T-cell (primary cell): ENCODE measurements at places on chromosomes 11 and 22.
A peak's percentile ranks its signal among the peaks of the same experiment; 100 is the strongest.

DNA sequence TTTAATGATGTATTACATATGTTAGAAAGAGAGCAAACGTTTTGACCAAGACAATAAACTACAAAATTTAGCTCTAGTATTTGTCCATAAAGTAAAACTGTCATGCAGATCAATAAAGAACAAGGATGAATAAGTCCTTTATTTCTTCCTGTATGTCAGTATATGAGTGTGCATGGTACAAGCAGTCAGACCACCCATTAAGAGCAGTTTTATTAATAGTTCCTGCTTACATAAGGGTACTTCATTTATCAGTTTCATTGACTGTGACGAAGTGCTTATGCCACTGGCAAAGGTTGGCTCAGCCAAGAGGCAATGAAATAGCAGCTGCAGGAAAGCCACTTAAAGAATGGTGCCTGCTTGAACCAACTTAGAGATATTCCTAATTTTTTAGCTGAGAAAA lies 913.0 kb upstream of the CNTN5 start:
- H3K4me1 ChIP-seq = no peaks in the 10 kb centered on the region
- H3K36me3 ChIP-seq = no peaks in the 10 kb centered on the region
- no peaks in the 10 kb centered on the region for H3K27me3 ChIP-seq
- H3K27ac ChIP-seq = no peak overlapping the region
- H3K4me3 ChIP-seq = no peak overlapping the region
- no peak for DNase-seq

GRCh38 chr22:32809786-32810554 lies 8.5 kb downstream of the TIMP3 start:
- no peak for DNase-seq
- no peaks in the 10 kb centered on the region for H3K4me1 ChIP-seq
- H3K36me3 ChIP-seq = no peaks in the 10 kb centered on the region
- H3K4me3 ChIP-seq = no peak overlapping the region
- no peaks in the 10 kb centered on the region for H3K27me3 ChIP-seq

DNA sequence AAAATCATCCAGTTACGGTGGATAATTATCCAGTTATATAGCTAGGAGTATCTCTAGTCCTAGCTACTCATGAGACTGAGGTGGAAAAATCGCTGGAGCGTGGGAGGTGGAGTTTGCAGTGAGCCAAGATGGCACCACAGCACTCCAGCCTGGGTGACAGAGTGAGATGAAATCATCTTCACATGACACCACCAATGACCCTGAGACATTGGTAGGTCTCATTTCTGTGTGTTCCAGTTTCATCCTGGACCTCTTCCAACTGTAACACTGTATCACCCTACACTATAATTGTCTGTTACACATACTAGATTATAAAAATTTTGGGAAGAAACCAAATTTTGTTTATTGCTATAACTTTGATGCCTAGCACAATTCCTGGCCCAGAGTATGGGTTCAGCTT lies 446.8 kb downstream of the TMEM135 start:
- H3K27me3 ChIP-seq = no peaks in the 10 kb centered on the region
- DNase-seq = no peak
- no peak overlapping the region for H3K27ac ChIP-seq
- no peaks in the 10 kb centered on the region for H3K36me3 ChIP-seq
- no peaks in the 10 kb centered on the region for H3K4me1 ChIP-seq
- no peak overlapping the region for H3K4me3 ChIP-seq

GRCh38 chr22:46937185-46937584 lies 174.7 kb downstream of the TBC1D22A start:
- no peak overlapping the region for H3K27ac ChIP-seq
- H3K27me3 ChIP-seq = no peaks in the 10 kb centered on the region
- DNase-seq = no peak
- H3K4me3 ChIP-seq = no peak overlapping the region

GRCh38 chr11:85589373-85589772 lies 37.8 kb downstream of the DLG2 start:
- H3K27me3 ChIP-seq = peaks cover 12% of the 10 kb centered on the region
- H3K27ac ChIP-seq = no peak overlapping the region
- H3K4me3 ChIP-seq = no peak overlapping the region
- H3K36me3 ChIP-seq = no peaks in the 10 kb centered on the region

DNA sequence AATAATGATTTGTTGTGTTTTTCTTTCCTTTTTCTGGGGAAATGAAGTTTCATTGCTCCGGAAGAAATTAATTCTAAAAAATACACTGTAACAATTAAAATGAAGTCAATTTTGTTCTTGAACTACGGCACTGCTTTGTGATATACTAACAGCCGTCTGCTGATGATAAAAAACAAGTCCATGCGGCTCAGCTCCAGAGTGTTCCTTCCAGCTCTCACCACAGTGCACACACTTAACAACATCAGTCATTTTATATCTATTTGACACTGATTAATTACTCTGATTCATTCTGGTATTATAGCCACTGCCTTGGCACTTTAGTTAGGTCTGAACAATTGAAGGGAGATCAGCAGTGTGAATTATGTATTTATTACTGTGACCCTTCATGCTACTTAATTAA lies 97.4 kb upstream of the SLC6A5 start:
- H3K4me1 ChIP-seq = no peaks in the 10 kb centered on the region
- H3K4me3 ChIP-seq = no peak overlapping the region
- no peak overlapping the region for H3K27ac ChIP-seq
- no peaks in the 10 kb centered on the region for H3K27me3 ChIP-seq
- DNase-seq = no peak
- H3K36me3 ChIP-seq = no peaks in the 10 kb centered on the region

GRCh38 chr11:102680945-102681344 lies 24.6 kb downstream of the MMP27 start:
- no peak overlapping the region for H3K4me3 ChIP-seq
- DNase-seq = no peak
- H3K36me3 ChIP-seq = no peaks in the 10 kb centered on the region

- H3K4me3 ChIP-seq = no peak overlapping the region
- no peaks in the 10 kb centered on the region for H3K27me3 ChIP-seq
- no peaks in the 10 kb centered on the region for H3K4me1 ChIP-seq
Measured at GRCh38 chr11:78304201-78304600, 113.4 kb downstream of the GAB2 start.

DNA sequence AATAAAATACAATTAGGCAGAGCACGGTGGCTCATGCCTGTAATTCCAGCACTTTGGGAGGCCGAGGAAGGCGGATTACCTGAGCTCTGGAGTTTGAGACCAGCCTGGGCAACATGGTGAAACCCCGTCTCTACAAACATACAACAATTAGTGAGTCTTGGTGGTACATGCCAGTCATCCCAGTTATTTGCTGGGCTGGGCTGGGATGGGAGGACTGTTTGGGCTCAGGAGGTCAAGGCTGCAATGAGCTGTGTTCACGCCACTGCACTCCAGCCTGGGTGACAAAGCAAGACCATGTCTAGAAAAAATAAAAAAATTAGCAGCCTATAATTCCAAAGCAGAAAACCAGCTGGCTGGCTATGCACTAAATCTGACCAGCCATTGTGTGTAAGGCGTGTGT lies 35.1 kb downstream of the APOL3 start:
- H3K4me3 ChIP-seq = no peak overlapping the region
- no peak overlapping the region for H3K27ac ChIP-seq
- no peaks in the 10 kb centered on the region for H3K36me3 ChIP-seq
- peaks cover 13% of the 10 kb centered on the region for H3K4me1 ChIP-seq

DNA sequence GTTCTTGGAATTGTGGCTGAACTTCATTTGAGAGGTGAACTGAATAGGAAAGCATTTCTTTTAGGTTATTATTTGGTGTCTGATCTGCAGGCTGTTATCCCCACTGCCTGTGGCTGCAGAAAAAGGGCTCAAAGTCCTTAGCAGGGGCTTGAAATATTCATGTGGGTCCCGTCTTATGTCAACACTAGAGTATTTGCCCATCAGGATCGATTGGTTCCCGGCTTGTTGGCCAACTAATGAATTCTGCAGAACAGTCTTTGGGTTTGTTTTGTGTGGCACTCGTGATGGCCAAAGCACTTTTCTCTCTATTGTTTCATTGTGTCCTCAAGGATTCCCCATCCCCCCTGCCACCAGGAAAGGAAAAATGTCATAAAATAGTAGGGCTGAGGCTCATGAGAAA lies 211.9 kb downstream of the MYO18B start:
- H3K4me3 ChIP-seq = no peak overlapping the region
- no peaks in the 10 kb centered on the region for H3K36me3 ChIP-seq
- H3K27me3 ChIP-seq = no peaks in the 10 kb centered on the region
- no peak for DNase-seq
- no peak overlapping the region for H3K27ac ChIP-seq

DNA sequence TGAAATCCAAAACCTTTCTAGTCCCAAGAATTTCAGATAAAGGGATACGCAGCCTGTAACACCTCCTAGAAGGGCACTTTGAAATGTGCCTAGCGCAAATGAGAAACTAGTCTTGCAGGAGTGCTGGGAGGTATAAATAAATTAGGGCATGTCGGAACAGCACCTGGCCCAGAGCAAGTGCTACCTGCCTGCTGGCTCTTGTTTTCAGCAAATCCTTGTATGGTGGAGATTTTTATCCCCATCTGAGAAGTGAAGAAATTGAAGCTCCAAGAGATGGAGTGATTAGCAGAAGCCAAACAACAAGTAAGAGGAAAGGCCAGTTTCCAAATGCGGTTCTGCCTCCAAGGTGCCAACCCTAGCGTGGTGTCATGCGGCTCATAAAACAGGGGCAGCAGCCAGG lies 36.7 kb upstream of the TFIP11 start:
- no peaks in the 10 kb centered on the region for H3K4me1 ChIP-seq
- no peak overlapping the region for H3K4me3 ChIP-seq
- DNase-seq = no peak
- no peaks in the 10 kb centered on the region for H3K27me3 ChIP-seq
- no peak overlapping the region for H3K27ac ChIP-seq

DNA sequence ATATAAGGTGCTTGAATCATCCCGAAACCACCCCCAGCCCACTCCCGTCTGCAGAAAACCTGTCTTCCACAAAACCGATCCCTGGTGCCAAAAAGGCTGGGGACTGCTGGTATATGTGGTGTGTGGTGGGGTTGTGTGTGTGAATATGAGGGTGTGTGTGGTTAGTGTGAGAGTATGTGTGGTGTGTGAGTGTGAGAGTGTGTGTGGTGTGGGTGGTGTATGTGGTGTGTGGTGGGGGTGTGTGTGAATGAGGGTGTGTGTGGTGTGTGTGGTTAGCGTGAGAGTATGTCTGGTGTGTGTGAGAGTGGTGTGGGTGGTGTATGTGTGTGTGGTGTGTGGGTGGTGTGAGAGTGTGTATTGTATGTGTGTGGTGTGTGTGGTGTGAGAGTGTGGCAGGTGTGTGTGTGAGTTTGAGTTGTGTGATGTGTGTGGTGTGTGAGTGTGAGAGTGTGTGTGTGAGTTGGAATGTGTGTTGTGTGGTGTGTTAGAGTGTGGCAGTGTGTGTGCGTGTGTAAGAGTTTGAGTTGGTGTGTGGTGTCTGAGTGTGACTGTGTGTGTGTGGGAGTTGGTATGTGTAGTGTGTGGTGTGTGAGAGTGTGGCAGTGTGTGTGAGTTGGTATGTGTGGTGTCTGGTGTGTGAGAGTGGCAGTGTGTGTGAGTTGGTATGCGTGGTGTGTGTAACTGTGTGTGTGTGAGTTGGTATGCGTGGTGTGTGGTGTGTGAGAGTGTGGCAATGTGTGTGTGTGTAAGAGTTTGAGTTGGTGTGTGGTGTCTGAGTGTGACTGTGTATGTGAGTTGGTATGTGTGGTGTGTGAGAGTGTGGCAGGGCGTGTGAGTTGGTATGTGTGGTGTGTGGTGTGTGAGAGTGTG lies 6.5 kb downstream of the UPK3A start:
- DNase-seq = no peak
- H3K4me1 ChIP-seq = no peaks in the 10 kb centered on the region
- no peaks in the 10 kb centered on the region for H3K36me3 ChIP-seq
- no peak overlapping the region for H3K4me3 ChIP-seq
- H3K27me3 ChIP-seq = peaks cover 11% of the 10 kb centered on the region

GRCh38 chr11:32418836-32419235 lies 16.5 kb downstream of the WT1 start:
- no peak overlapping the region for H3K4me3 ChIP-seq
- peaks cover 12% of the 10 kb centered on the region for H3K4me1 ChIP-seq

DNA sequence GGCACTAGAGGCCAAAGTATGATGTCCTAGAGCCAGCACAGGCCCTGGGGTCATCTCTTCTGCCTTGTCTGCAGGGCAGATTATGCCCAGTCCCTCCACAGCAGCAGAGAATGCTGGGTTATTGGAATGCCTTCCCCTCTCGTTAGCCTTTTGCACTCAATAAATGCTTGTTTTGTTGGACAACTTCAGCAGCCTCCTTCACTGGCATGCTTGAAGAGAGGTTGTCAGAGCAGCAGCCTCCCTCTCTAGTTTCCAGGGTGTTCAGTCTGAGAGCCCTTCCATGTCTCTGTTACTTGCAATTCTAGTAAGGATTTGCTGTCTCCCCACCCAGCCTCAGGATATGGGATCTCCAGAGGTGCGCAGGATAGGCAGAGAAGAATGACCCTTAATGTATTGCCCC lies 82.9 kb downstream of the PKNOX2 start:
- peaks cover 12% of the 10 kb centered on the region for H3K27me3 ChIP-seq

GRCh38 chr22:45977551-45978274 lies 751 bp upstream of the WNT7B start:
- H3K4me1 ChIP-seq = peaks cover 28% of the 10 kb centered on the region
- DNase-seq = peak; percentile 12
- no peak overlapping the region for H3K27ac ChIP-seq
- no peak overlapping the region for H3K4me3 ChIP-seq
- peaks cover 11% of the 10 kb centered on the region for H3K27me3 ChIP-seq

- H3K36me3 ChIP-seq = no peaks in the 10 kb centered on the region
- no peak for DNase-seq
- peaks cover 2% of the 10 kb centered on the region for H3K27me3 ChIP-seq
Measured at GRCh38 chr22:44472598-44472997, 25.4 kb downstream of the RTL6 start.

DNA sequence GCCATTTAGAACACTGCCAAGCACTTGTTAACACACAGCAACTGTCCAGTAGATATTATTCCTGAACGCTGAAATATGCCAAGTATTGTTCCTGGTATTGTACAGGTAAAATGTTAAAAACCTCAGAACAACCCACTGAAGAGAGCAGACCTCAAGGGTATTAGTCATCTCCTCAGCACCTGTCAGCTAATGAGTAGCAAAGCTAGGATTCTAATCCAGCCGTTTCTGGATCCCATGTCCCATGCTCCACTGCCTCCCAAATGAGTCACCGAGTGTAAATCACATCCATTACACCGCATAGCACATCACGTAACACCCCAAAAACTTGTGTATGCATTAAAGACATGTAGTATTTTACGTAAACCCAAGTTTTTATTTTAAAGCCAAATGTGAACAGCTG lies 705.4 kb upstream of the TENM4 start:
- H3K27ac ChIP-seq = no peak overlapping the region
- no peak for DNase-seq
- no peaks in the 10 kb centered on the region for H3K36me3 ChIP-seq

DNA sequence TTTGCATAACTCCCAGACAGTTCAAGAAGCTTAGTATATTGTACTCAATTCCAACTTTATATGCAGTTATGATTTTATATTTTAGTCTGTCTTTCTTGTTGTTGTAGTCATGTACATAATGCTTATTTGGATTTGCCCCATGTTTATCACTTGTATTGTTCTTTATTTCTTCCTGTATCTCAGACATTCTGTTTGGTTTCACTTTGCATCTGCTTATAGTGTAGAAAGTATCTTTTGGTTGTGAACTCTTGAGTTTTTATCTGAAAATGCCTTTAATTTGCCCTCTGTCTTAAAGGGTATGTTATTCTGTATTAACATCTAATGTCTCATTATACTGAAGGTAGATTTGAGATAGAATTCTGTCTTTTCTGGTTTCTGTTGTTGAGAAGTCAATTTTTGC lies 275.4 kb downstream of the DYNC2H1 start:
- no peak overlapping the region for H3K4me3 ChIP-seq
- H3K27me3 ChIP-seq = no peaks in the 10 kb centered on the region
- H3K4me1 ChIP-seq = no peaks in the 10 kb centered on the region
- DNase-seq = no peak

GRCh38 chr22:44702479-44703198 lies 635 bp downstream of the PRR5 start:
- no peak for DNase-seq
- peak overlapping the region; percentile 64 for H3K4me3 ChIP-seq
- no peak overlapping the region for H3K27ac ChIP-seq
- peaks cover 8% of the 10 kb centered on the region for H3K27me3 ChIP-seq
